ENCODE measurements at places on chromosomes 1 and 21.

GRCh38 chr21:16058896-16059295 is 329.1 kb downstream of the USP25 start:
- DNase-seq: no peak

GRCh38 chr1:28160782-28161266 is 15.7 kb downstream of the PTAFR start:
- DNase-seq: peak; percentile 91

DNA sequence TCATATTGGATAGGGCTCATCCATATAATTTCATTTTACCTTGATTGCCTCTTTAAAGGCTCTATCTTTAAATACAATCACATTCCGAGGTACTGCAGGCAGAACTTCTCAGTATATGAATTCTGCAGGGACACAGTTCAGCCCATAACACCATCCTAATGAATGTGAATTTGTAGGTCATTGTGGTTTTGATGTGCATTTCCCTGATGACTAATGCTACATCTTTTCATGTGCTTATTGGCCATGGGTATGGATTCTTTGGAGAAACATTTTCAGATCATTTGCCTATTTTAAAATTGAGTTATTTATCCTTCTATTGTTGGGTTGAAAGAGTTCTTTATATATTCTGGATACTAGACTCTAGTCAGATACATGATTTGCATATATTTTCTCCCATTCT is 9.6 kb upstream of the RPS6KC1 start:
- peak; percentile 77 for DNase-seq

DNA sequence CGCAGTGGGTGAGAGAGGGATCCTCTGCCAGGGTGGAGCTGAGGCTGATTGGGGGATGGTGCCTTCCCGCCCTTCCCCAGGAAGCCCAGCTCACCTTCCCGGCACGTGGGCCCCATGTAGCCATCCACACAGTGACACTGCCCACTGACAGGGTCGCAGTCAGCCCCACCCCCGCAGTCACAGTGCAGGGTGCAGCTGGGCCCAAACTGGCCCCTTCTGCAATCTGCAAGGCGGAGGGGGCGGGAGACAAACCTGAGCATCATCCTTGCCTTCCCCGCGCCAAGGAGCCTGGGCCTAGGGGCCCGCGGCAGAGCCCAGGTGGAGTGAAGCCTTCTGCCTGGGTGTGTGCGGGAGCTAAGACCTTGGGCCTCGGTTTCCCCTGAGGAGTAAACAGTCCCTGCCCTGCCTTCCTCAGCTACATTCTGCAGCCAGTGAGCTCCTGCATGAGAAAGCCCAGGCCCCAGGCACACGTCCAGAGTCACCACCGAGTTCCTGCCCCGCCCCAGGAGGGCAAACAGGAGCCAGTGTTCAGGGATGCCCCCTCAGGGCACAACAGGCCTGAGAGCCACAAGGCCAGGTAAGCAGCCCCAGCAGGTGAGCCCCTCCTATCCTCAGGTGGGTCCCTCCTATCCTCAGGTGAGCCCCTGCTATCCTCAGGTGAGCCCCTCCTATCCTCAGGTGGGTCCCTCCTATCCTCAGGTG is 38.2 kb downstream of the ARHGEF16 start:
- no peak for DNase-seq

DNA sequence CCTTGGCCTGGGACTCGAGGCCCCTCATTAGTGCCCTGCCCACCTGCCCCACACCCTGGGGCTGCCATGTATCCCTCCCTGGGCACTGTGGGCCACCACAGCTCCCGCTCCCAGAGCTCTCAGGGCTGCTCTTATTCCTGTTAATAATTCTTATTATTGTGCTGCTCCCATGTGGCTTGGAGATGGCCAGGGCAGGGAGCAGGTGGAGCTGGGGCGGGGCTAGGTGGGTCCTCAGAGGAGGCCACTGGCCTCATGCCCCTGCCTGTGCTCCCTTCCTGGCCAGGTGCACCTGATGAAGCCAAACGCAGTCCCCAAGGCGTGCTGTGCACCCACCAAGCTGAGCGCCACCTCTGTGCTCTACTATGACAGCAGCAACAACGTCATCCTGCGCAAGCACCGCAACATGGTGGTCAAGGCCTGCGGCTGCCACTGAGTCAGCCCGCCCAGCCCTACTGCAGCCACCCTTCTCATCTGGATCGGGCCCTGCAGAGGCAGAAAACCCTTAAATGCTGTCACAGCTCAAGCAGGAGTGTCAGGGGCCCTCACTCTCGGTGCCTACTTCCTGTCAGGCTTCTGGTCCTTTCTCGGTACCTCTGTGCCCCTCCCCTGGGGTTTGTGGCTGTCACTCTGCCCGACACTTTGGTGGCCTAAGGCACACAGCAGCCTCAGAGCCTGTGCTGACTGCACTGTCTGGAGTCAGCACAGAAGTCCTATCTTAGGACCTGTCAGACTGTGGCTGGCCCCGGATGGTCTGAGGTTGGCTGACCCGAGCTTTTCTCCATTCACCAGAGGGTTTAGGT is 34.1 kb downstream of the BMP8A start:
- DNase-seq: no peak

GRCh38 chr21:37365517-37366481 is 774 bp upstream of the DYRK1A start:
- DNase-seq: peak; percentile 34

- peak; percentile 39 for DNase-seq
Measured at GRCh38 chr1:84936116-84936810, 43.3 kb upstream of the LPAR3 start.

DNA sequence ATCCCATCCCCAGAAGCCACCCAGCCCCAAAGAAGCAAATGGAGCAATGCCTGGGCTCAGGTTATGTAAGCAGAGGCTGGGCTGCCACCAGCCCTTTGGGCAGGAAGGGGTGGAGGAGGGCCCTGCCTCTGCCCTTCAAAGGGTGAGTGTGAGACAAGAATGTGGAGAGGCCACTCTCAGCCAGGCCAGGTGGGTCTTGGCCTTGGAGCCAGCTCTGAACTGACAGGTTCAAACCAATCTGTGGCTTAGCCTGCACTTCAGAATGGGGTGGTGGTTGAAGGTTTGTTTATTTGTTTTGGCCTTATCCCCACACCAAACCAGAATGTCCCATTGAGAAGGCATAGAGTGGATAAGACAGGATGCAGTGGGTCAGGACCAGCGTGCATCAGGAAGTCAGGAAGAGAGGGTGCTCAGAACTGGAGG is 29.8 kb downstream of the C1orf116 start:
- peak; percentile 63 for DNase-seq

DNA sequence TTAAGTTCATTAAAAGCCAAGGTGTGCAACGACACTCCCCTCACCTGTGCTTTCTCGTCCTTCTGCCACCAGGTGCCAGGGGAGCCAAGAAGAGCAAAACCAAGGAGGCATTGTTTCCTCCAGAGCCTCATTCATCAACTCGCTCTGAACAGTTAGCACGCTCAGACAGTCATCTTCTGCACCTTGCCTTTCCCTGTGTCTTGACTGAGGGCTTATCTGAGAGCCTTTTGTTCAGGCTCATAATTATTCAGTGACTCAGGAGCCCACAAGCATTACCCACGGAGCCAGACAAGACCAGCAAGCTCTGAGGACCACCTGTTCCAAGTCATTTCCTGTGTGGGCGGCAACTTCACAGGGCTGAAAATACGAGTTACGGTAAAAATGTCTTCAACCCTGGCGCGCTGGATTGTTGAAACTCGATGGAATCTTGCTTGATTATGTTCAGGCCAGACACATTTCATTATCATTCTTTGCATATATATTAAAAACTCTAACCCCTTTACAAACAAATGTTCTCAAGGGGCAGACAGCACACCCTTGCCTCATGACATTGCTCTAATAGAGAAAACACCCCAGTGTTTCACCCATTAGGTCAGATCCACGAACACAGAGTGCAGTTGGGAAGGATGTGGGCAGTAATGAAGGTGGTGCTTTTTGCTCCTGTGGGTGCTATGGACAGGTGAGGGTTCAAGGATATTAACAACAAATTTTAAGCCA is 89.7 kb upstream of the RUNX1 start:
- peak; percentile 100 for DNase-seq

GRCh38 chr1:37570528-37571334 is 14.0 kb downstream of the DNALI1 start:
- no peak for DNase-seq

- peak; percentile 8 for DNase-seq
Measured at GRCh38 chr21:37061926-37062592, 10.8 kb downstream of the PIGP start.

GRCh38 chr1:19963636-19964035 is 15.8 kb downstream of the PLA2G2A start:
- no peak for DNase-seq

GRCh38 chr1:160597051-160597450 is 17.8 kb upstream of the CD84 start:
- DNase-seq: no peak

- DNase-seq: no peak
Measured at GRCh38 chr1:230145953-230146476, 79.0 kb downstream of the GALNT2 start.

GRCh38 chr1:50637460-50637859 is 214.2 kb upstream of the DMRTA2 start:
- no peak for DNase-seq

GRCh38 chr21:45224189-45224938 is 63.3 kb downstream of the POFUT2 start:
- DNase-seq: no peak

- DNase-seq: no peak
Measured at GRCh38 chr21:45996311-45997204, 15.0 kb downstream of the COL6A1 start.

GRCh38 chr1:22255341-22256212 is 112.7 kb upstream of the WNT4 start:
- no peak for DNase-seq

- peak; percentile 44 for DNase-seq
Measured at GRCh38 chr1:227437495-227438008, 119.3 kb upstream of the CDC42BPA start.

DNA sequence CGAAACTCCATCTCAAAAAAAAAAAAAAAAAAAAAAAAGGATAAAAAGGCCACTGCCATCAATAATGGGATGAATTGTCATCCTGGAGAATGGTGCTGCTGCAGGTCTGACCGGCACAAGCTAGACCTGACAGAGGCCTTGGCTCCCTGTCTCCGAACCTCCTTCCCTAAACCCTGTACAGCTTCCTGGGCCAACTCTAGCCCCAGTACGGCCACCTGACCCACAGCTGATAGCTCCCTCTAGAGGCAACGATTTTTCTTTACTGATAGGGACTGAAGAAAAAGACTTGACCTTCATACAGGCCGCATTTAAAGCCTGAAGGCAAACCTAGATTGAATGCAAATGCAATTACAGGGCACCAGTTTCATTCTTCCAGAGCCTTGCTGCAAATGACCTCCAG is 30.7 kb downstream of the NOL9 start:
- no peak for DNase-seq

DNA sequence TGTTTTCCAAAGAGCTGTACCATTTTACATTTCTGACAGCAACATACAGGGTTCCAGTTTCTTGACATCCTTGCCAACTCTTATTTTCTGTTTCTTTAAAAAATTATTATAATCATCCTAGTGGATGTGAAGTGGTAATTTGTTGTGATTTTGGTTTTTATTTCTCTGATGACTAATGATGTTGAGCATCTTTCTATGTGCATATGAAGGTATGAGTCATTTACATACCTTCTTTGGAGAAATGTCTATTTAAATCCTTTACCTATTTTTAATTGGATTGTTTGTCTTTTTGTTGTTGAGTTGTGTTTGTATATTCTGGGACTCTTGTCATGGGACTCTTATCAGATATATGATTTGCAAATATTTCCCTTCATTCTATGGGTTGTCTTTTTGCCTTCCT is 20.8 kb upstream of the MPC2 start:
- no peak for DNase-seq

- no peak for DNase-seq
Measured at GRCh38 chr1:213418268-213419071, 367.4 kb downstream of the RPS6KC1 start.

- DNase-seq: no peak
Measured at GRCh38 chr1:220983877-220984635, 104.8 kb downstream of the HLX start.

DNA sequence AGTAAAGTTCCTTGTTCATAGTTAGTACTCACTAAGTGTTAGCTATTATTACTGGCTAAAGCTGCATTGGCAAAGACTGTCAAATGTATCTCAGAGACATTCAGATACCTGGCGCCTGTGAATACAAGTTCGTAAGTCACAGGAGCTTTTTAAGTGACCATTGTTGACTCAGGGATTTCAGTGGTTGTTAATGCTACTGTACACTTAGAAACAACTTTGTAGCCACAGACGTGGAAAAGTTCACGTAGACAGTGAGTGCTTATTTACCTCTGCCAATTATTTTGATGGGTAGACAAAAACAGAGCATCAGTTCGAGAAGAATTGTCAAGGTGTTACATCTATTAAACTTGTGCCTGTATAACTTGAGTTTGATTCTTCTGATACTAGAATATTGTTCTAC is 59.1 kb upstream of the RRP15 start:
- no peak for DNase-seq

GRCh38 chr1:155983191-155984024 is 5.1 kb upstream of the ARHGEF2 start:
- DNase-seq: peak; percentile 94

DNA sequence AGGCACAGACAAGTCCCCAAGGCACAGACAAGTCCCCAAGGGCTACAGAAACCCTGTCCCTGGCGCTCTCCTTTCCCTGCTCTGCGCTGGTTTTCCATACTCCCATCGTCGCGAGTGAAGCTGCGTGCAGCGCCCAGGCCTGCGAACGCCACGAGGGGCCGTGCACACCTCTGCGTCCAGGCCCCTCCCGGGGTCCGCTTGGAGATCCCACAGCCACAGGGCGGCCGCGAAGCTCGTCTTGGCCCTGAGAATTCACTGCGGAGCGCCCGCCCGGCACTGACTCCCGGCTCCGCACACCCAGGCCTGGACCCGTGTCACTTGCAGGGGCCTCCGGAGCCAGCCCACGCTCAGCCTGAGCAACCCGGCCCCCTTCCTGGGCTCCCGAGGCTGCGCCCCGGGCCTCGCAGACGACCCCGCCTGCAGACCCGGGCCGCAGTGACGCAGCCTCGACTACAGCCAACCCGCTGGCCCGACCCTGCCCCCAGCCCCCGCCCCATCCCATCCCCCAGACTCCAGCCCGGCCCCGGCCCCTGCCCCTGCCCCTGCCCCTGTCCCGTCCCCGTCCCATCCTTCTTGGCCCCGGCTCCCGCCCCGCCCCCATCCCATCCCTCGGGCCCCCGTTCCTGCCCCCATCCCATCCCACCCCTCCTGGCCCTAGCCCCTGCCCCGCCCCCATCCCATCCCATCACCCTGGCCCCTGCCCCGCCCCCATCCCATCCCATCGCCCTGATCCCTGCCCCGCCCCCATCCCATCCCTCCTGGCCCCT is 841 bp downstream of the POFUT2 start:
- no peak for DNase-seq

DNA sequence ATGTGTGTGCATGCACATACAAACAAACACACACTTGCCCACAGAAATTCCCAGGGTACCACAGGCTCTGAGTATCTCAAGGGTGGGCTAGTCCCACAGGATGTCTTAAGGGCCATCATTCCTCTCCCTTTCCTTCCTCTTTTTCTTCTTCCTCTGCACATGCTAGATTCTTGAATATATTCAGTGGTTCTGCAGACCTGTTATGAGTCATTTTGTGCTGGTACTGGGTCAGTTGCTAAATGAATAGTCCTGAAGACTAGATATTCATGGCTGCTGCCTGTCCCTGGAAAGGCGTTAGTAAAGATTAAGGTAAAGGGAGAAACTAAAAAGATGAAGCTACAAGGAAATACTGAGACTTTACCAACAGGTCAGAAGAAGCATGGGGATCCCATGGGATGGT is 256.7 kb upstream of the KIAA0040 start:
- DNase-seq: no peak

Measured in astrocyte (in vitro differentiated cells and primary cell).